ENCODE measurements at places on chromosomes 5 and 9.

- no peak for DNase-seq
Observed at GRCh38 chr9:124066783-124067577, 55.4 kb downstream of the LHX2 start.

- DNase-seq = no peak
Observed at GRCh38 chr5:406041-406440, 36.9 kb upstream of the EXOC3 start.

- no peak for DNase-seq
Observed at GRCh38 chr9:100587375-100587774, 9.5 kb downstream of the CAVIN4 start.

DNA sequence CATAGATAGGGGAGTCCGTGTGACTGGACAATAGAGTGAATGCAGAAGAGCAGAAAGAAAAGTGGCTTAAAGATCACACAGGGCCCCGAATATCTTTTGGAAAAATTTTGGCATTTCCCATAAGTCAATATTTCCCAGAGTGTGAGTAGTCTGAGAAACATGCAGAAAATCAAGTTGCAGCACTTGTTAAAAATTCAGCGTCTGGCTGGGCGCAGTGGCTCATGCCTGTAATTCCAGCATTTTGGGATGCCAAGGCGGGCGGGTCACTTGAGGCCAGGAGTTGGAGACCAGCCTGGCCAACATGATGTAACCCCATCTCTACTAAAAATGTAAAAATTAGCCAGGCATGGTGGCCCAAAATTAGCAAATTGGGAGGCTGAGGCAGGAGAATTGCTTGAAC lies 227.0 kb downstream of the DRD1 start:
- no peak for DNase-seq

- no peak for DNase-seq
Observed at GRCh38 chr9:92709954-92710353, 40.0 kb upstream of the IPPK start.

DNA sequence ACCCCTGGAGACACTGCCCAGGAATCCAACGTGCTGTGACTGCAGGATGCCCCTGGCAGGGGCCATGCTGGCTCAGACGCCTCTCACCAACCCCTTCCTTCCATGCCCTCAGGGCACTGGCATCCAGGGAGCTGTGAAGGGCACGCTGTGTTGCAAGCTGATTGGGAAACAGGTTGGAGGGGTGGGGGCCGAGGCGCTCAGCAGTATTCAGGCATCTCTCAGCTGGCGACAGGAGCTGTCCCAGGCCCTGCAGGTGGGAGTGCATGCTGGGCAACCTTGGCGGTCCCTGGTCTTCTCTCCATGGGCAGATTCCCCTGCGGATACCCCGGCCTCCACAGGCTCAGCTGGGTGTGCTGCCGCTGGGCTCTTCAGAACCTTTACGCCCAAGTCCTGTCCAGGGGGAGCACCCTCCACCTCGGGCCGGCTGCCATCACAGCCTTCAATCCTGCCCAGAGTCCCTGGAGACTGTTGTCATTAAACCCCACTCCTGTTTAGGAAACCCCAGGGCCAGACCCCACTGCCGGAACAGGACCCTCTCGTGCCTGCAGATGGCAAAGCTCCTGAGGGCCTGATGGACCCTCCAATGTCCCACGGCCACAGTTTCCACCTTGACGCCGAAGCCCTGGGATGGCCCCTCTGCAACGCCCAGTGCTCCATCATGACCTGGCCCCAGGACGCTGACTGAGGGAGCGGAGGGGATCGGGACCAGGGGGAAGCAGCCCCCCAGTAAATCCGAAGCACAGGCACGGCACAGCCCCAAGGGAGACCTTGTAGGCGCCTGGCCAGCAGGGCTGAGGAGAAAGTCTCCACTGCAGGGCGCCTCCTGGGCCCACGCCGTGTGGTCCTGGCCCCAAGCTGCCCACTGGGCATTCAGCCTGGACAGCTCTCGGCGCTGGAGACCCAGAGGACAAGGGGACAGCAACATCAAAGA lies 9.3 kb downstream of the TPPP start:
- no peak for DNase-seq

GRCh38 chr5:175711031-175711430 lies 53.2 kb downstream of the HRH2 start:
- DNase-seq = no peak

DNA sequence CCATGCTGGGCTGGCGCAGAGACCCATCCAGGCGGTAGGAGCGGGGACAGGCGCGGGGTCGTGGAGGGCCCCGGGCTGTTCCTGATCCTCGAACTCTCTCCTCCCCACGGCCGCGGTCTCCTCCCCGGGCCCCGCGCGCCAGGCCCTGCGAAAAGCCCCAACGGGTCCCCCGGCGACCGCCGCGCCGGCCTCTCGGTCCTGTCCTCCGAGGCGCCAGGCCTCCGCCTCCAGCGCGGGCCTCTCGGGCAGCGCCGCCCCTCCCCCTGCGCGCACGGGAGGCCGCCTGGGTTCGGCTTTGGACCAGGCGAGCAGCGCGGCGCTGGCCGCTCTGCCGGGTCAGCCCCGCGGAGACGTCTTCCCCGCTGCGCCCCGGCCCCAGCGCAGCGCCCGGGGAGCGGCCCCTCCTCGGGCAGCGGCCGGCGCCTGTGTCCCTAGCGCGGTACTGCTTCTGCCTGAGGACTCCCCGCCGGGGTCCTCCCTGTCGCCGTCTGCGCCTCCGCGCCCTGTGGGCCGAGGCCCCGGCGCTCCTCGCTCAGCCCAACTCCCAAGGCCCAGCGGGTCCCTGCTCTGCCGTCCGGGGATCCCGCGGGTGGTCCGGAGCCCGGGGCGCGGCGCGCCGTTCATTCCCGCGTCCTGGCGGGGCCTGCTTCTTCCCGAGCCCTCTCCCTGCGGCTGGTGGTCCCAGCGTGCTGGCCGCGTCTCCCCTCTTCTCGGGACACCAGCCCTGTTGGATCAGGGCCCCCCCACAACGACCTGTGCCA lies 13.4 kb downstream of the COL23A1 start:
- peak; percentile 15 for DNase-seq
